ENCODE measurements at places on chromosomes 7 and 10.

DNA sequence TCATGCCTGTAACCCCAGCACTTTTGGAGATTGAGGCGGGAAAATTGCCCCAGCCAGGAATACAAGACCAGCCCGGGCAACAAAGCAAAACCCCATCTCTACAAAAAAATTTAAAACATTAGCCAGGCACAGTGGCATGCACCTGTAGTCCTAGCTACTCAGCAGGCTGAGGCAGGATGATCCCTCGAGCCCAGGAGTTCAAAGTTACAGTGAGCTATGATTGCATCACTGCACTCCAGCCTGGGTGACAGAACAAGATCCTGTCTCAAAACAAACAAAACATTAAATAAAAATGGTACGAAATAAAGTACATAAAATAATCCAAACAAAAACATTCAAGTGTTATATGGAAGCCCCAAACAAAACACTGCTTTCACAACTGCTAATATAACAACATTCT is 125.0 kb downstream of the SNX13 start:
- DNase-seq, result no peak

GRCh38 chr10:63505562-63505961 is 15.6 kb upstream of the REEP3 start:
- no peak for DNase-seq

DNA sequence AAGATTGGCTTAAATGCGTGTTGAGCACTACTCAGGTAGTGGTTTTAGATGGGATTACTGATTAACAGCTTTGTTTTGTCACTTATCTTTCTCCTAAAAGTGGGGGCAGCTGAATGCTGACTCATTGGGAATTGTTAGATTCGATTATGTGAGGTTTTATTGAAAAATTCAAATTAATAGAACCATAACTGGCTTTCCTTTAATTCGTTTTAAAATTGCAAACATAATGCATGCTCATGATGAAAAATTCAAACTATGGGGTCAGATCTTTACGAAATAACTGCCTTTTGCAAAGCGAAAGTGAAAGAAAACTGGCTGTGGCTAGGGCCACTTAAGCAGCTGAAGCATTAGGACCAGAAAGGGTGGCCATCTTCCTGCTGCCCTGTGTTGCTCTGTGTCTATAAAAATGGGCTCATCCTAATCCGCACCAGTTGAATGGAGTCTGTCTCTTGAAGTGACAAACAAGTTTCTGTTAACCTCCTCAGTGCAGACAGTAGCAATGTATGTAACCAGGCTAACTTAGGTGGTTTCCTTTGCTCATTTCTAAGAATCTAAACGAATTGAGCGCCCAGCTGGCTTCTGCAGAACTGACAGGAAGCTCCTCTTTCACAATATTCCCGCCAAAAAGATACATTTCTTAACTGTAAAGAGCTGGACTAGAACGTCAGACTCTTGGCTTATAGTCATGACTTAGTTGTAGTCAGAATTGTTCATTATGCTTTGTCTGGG is 27.8 kb downstream of the DENND10 start:
- no peak for DNase-seq

DNA sequence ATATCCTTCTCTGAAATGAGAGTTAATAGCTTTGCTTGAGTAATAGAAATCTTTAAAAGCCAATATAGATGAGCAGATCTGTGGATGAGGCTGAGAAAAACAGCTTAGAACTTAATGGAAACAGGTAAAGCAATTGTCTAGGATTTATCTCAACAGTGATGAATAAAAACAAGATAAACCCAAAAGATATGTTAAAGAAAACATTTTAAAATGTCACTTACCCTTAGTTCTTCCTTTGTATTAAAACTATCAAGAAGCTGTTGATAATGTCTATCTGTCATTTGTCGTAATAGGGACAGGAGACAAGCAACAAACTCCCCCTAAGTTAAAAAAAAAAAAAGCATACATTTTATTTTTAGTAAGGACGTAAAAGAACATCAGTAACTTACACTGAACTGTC is 272.1 kb upstream of the IMMP2L start:
- DNase-seq, result no peak

DNA sequence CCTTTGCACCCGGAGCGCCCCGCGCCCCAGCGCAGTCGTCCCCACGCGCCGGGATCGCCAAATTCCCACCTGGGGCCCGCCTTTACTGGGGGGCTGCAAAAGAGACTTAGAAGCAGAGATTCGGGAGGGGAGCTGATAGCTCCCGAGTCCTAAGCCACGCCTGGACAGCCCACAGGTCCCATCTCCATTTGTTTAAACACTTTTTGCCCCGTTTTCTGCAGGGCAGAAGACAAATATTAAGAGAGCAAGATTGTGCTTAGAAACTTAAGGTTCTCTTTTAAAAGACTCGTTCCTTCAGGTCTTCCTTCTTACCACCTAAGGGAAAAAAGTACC is 299.1 kb upstream of the NFE2L3 start:
- no peak for DNase-seq

GRCh38 chr10:78889536-78890063 is 179.2 kb upstream of the ZMIZ1 start:
- DNase-seq, result no peak

Data from T-helper 22 cell (primary cell).